ENCODE measurements at places on chromosomes 7 and 10.

GRCh38 chr10:128068398-128069285 lies 57.6 kb downstream of the MKI67 start:
- no peak for DNase-seq

DNA sequence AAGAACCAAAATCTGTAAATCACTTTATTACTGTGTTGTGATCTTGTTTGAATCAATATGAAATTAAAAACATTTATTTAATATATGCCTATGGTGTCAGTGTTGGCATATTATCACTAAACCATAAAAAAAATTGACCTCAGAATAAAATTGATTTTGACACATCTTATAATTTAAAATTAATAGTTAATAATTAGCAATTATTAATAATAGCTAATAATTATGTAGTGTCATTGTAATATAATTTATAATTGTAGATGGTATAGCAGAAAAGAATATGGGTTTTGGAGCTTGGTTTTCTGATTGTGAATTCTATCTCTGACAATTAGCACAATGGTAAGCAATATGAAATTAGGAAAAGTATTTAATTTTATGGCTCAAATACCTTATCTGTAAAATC lies 89.4 kb upstream of the CNTNAP2 start:
- no peak for DNase-seq

DNA sequence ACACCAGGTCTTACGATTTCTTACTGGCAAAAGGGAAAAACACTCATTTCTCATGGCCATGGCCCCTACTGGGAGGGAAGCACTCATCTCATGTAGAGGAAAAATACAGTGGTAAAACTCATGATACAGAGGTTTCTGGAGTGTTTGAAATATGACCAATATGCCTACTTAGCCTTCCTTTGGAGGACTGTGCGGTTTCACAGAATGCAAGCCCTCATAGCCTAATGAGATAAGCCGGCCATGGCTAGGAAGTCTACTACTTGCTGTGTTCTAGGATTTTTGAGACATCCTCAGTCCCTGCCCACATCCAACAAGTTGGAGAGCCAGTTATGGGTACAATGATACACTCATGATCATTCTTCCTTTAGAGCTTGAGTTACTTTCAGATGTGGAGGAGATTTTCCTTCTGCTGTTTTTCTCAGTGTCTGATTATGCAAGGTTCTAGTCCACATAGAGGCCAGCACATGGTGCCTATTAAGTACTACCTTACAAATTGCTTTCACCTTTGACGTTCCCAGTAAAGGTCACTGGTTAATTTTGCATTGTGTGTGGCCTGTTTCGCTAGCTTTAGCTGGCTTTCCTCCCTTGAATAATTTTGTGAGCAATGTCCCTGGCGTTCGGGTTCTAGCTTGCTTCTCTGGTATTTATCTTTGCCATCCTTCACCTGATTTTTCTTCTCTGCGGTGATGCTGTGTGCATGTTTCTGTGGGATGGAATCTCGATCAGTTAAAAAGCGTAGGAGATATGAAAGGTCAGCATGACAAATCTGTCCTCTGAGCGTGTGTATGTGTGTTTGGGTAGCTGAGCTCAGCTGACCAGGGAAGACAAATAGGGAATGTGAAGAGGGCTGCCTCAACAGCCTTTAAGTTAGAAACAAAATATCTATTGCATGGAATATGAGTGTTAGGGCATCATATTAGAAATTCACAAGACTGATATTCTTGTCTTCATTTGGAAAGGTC lies 295.4 kb downstream of the LRMDA start:
- no peak for DNase-seq

DNA sequence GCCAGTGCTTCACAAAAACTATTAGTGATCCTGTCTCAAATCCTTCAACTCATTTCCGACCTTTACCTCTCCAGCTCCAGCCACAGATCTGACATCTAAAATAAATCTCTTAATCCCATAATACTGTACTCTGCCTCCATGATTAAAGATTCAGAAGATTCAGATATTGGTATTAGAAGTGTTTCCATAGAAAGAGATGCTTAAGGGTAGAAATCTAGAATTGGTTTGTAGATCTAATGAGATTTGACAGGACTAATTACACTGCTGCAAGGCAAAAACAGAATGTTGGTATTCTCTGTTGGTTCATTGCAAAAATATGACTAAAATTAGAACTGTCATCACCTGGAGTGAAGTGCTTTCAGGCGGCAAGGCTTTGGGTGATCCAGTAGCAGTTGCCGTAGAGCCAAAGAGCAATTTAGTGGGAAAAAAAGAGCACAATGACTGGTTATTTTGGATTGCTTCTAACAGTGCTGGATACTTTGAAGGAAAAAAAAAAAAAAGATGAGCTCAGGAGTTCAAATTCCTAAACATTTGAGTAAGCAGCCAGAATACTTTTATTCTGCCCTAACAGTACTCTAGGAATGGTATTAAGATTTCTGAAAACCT lies 940.1 kb upstream of the SORCS1 start:
- no peak for DNase-seq

GRCh38 chr10:28180654-28181053 lies 122.2 kb downstream of the MPP7 start:
- DNase-seq: no peak

DNA sequence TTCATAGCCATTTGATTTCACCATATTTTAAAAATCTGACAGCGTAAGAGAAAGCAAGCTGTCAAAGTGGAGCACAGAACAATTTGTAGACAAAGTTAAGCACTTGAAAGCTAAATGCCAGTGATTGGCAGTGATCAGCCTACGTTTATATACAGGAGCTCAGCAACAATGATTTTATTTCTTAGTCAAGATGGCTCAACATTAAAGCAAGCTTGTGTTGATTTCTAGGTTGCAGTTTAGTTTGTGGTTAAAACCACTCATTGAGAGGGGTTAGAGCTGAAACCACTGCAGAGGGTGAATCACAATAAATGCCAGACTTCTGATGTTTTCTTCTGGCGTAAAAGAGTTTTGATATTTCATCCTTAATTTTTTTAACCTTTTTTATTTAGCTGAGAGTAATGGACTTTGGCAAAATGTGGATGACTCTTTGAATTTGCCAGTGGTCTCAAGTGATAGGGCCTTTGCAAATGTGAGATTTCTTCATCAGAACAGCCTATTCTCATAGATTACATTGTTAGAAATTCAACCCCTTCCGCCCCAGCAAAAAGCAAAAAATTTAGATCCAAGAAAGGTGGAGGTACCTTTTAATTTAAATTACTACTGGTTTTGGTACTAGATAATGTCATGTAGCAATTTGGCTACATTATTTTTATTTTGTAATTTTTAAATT lies 73.8 kb downstream of the SHOC2 start:
- no peak for DNase-seq

DNA sequence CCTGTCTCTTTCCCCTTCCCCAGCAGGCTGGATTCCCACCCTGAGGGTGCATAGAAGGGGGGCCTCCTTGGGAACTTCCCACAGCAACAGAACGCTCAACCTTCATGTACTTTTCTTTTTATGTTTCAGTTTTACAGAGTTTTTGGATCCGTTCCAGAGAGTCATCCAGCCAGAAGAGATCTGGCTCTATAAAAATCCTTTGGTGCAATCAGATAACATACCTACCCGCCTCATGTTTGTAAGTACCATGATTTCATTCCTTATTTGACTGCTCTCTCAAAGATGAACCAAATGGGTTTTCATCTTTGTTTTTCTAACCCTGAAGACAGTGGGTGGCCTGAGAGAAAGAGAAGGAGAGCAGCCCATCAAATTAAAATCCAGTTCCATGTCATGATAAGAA lies 46.7 kb downstream of the PLPP4 start:
- no peak for DNase-seq

- peak; percentile 14 for DNase-seq
Measured at GRCh38 chr7:83452256-83452655, 196.7 kb downstream of the SEMA3E start.
